ENCODE measurements at places on chromosomes 4 and X. TPM values are rescaled to one million over a fixed set of nuclear protein-coding genes. Genes with fewer than 3 reads are reported as not detected.

DNA sequence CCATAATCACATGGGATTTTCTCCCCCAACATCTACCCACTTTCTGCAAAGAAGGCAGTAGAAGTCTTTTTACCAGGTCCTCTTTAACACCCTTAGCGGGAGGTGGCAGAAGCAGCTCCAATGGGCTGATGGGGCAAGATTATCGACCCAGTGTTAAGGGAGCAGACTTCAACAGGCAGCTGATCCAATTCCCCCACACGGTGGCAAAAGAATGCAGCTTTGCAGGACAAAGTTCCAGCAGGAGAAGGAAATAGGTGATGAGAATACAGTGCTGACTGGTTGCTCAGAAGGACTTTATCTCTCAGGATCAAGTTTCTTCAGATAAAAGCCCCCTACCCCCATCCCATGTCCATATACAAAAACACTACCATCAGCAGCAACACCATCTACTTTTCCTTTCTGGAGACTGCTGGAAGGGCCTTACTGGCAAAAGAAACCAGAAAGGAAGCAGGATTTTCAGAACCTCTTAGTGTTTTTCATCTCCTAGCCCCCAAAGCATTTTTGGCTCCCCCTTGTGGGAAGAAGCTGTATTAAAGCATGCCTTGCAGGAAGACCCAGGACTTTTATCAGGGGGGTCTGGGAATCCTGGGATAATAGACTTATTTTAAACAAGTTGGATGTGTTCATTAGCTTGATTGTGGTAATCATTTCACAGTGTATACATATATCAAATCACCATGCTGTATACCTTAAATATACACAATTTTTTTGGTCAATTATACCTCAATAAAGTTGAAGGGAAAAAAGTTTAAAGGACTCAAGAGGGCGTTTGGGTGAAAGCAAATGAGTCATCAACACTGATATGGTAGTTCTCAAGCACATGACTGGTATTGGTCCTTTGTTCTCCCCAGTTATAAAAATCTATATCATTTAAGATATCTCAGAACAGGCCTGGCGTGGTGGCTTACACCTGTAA, 146.4 kb downstream of the GPC3 start:
- H3K27me3 ChIP-seq: no peaks in the 10 kb centered on the region
- no peaks in the 10 kb centered on the region for H3K36me3 ChIP-seq
- H3K4me1 ChIP-seq: no peaks in the 10 kb centered on the region
- DNase-seq: peak; percentile 17
- no peak overlapping the region for H3K4me3 ChIP-seq

GRCh38 chr4:145103496-145103895, 5.4 kb downstream of the ABCE1 start:
- H3K36me3 ChIP-seq: peaks cover 32% of the 10 kb centered on the region
- H3K27me3 ChIP-seq: no peaks in the 10 kb centered on the region
- H3K27ac ChIP-seq: no peak overlapping the region
- no peak overlapping the region for H3K4me3 ChIP-seq
- no peak for DNase-seq

DNA sequence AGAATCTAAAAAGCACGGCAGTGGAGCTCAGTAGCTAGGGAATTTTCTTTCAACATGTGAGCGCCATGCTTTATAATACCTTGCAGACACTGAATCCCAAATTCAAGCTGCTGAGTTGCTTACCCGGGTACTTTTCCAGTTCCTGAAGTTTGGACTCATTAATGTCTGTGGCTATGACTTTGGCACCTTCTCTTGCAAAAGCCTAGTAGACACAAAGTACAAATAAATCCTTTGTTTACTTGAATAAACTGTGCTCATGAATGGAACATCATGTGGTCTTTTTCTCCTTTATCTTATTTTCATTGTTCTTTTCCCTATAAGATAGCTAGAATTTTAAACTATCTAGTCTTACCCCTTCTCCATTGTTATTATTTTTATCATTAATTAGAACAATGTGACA, 4.6 kb downstream of the BDH2 start:
- H3K4me1 ChIP-seq: peaks cover 17% of the 10 kb centered on the region
- DNase-seq: no peak
- no peaks in the 10 kb centered on the region for H3K36me3 ChIP-seq
- H3K4me3 ChIP-seq: no peak overlapping the region
- no peak overlapping the region for H3K27ac ChIP-seq
- no peaks in the 10 kb centered on the region for H3K27me3 ChIP-seq

Gene XG
- total RNA-seq: not detected

Gene ADGRL3
- 3.5 TPM for total RNA-seq

DNA sequence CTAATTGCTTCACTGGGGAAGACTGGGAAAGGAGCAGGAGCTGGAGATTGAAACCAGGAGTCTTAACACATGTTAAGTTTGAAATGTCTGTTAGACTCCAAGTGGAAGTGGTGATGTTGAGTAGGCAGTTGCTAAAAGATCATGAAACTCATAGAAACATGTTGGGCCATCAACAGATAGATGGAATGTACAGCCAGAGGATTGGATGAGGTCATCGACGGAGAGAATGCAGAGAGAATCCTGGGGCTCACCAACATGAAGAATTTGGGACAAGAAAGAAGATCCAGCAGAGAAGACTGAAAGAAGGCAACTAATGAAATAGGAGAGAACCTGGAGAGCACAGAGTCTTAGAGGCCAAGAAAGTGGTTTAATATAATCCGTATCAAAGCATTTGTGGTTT, 19.4 kb upstream of the TSPAN5 start:
- no peaks in the 10 kb centered on the region for H3K27me3 ChIP-seq
- DNase-seq: no peak
- no peaks in the 10 kb centered on the region for H3K4me1 ChIP-seq
- no peak overlapping the region for H3K4me3 ChIP-seq
- H3K27ac ChIP-seq: no peak overlapping the region

- H3K4me1 ChIP-seq: no peaks in the 10 kb centered on the region
- H3K4me3 ChIP-seq: no peak overlapping the region
- no peak overlapping the region for H3K27ac ChIP-seq
- no peaks in the 10 kb centered on the region for H3K36me3 ChIP-seq
- no peak for DNase-seq
- H3K27me3 ChIP-seq: no peaks in the 10 kb centered on the region
Measured at GRCh38 chr4:183941964-183942363, 36.9 kb downstream of the STOX2 start.

DNA sequence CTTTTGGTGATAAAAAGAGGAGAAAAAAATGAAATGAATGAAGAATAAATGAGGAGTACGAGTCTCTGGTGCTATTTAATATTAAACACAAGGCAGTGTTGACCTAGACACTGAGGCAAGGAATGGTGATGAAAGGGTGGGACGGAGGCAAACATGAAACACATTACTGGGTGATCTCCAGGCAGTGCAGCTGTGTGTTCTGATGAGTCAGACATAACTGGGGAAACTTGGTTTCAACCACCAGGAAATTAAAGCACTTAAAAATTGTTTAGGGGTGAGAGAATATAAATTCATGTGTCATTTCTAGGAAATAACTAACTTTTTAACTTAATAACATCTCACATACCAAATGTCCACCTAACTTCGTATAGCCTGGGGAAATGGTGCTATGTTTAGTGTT, 19.7 kb upstream of the CXCL6 start:
- no peak overlapping the region for H3K27ac ChIP-seq
- H3K36me3 ChIP-seq: no peaks in the 10 kb centered on the region
- H3K4me1 ChIP-seq: no peaks in the 10 kb centered on the region
- no peak overlapping the region for H3K4me3 ChIP-seq
- DNase-seq: no peak

Gene ZNF630
- total RNA-seq: 6.8 TPM

DNA sequence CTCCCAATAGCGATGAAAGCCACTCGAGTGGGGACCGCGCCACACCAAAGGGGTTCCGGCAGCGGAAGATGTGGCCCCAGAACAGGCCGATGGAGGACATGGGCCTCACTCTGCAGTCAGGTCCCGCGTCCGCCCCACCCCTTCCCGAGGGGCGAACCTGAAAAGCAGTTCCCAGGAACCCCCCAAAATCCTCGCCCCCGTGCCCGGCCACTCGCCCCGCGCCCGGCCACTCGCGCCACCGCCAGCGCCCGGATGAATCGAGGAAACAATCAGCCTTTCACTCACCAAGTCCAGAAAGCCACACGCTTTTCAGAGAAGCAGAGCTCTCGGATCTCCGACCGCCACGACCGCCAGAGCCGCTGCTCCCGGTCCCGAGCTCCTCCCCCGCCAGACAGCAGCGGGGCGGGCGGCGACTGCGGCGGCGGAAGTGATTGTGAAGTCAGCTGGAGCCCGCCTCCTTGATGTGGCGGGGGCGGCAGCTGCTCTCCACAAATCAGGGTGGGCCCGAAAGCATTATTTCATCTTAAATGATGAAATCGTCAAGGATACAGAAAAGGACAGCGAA, at the start of gene PJA1:
PJA1 (minus strand) TSS at position 367 of the 565 bp plus-strand sequence. CDS start 2,380 bp downstream, outside the sequence.
- H3K4me3 ChIP-seq: peak within 1 kb of the TSS; percentile 71
- H3K27ac ChIP-seq: peak within 1 kb of the TSS; percentile 82

- no peak overlapping the region for H3K4me3 ChIP-seq
- no peaks in the 10 kb centered on the region for H3K36me3 ChIP-seq
Measured at GRCh38 chr4:53763813-53764597, 172.7 kb upstream of the LNX1 start.

Gene HTATSF1
- total RNA-seq: 44.0 TPM
